KBM-7 (cell line): ENCODE measurements at places on chromosomes 12 and 14.

DNA sequence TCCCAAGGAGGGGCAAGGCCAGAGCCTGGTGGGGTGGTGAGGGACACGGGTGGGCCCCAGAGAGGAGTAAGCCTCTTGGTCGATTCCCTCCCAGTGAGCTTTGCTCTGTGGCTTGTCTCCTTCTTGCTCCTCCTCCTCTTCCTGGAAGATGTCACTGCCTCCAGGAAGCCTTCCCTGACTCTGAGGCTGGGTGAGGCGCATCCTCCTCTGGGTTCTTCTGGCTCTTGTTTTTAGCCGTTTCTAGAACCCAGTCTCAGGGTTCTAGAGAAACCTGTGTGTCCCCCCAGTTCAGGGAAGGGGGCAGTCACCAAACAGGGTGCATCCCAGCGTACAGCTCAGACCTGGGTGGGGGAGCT, 12.6 kb downstream of the KIF26A start:
- DNase-seq: no peak

DNA sequence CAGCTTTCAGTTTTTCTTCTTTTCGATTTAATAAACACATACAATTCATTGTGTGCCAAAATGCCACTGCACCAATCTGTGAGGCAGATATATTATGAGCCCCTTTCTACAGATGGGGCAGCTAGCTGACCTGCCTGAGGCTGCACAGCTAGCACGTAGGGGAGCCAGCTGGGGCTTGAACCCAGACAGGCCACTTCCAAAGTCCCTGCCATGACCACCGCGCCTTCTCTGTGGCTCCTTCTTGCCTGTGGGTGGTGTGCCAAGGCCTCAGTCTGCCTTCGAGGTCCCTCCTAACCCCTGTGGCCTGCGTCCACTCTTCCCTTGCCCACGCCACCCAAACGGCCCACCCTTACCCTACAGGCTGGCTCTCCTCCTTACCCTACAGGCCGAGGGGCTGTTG, 16.2 kb downstream of the FAM222A start:
- DNase-seq: no peak

- DNase-seq: peak; percentile 82
These were observed 7.3 kb downstream of the STAC3 start for GRCh38 chr12:57243521-57244311.

DNA sequence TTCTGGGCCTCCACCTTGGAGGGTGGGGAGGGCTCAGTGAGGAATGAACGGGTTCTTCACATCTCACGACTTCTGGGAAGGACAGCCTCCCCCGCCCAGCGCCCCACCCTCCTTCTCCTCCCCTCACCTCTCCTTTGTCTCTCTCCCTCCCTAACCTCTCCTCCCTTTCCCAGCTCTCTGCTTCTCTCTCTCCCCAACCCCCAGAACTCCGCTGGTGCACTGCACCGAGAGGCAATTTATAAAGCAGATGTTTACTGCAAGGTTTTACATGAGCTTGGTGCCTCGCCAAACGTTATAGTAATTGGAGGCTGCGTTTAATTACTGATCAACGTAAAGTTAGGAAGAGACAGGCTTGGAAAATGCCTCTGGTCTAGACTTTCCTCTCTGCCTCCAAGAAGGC, 42.9 kb upstream of the FAM222A start:
- no peak for DNase-seq

DNA sequence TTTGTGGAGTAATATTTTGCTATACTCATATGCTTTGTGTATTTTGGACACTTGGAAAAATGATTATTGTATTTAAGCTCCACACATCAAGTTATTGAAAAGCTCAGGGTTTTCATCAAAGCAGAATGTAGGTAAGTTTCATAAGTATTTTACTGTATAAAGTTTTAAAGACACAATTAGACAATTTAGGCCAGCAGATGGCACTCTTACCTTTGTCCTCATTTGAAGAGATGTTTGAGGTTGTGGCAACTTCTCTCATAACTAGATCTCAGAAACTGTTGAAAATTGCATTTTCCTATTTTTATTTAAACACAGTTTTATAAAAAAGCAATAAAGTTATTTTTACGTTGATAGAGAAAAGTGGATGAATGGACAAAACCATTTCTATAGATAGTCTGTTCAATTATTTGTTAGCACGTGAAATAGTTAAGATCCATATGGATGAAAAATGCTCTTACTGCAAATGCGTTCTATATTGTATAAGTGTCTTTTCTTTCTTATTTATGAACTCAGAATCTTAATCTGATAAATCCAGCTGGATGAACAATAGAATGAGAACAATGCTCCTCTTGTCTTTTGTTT, 300.0 kb downstream of the AEBP2 start:
- DNase-seq: peak; percentile 72

DNA sequence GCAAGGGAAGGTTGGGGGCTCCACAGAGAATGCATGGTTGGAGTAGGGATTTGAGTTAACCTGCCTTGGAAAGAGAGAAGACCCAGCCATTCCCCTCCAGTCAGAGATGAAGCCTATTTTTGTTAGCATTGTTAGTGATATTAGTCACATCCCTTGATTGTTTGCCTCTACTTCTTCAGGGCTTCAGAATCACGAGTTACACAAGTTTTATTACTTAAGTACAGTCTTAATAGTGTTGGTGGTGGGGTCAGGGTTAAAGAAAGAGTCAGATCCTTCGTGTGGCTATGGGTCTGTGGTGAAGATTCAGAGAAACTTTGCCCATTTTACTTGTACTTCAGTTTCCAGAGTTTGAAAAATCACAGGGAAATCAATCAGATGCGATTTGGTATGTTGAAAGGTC, 363.1 kb downstream of the LRIG3 start:
- no peak for DNase-seq

- no peak for DNase-seq
These were observed 210.9 kb downstream of the EXOC5 start for GRCh38 chr14:57057803-57058202.

DNA sequence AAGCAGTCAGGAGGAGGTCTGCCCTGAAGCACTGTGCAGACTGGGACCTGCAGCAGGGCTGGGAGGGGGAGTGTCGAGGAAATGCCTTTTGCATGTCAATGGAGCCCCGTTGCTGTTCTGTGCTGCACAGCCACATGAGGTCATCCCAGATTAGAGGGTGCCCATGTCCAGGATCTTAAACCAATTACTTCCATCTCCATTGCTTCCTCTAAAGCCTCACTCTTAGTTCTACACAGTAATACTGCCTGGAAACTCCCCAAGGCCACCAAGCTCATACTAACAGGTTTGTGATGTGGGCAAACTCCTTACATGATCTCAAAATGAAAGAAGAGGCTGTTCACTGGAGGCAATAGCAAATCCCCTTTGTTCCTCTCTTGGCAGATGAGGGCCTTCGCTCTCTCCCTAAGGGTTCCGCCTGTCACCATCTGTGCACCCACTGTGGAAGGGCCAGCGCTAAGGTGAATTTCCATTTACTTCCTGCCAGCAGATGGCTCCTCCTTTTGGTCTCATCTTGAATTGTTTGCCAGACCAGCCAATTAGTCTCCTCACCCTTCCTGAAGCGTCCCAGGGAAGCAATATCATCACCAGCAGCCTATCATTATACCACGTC, 35.4 kb upstream of the LTA4H start:
- DNase-seq: peak; percentile 35

- no peak for DNase-seq
These were observed 91.3 kb downstream of the PHETA1 start for GRCh38 chr12:111277570-111277969.

DNA sequence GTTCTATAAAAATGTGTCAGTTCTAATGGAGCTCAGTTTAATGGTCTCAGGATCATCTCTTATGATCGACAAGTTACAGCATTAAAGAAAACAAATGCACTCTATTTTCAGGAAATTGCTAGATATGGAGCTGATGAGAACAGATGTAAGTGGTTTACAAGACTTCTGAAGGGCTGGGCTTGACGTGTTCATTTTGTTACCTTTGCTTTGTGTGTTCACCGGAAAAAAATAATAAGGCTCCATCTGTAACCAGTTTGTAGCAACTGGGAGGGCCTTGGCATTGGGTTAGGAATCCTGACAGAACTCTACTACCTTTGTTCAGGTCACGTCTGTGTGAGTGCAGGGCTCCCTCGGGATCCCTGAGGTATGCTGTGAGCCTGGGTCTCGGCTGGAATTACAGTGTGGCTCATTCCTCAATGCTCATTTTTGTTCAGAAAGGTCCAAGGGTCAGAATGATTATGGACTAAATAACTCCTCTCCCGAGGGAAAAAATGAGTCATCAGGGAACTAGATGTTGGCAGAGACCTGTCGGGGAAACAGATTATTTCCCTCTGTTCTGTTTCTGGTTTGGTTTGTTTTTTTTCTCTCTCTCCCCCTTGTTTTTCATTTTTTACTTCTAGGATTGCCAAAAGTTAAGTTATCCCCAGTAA, 158.0 kb downstream of the SLC5A8 start:
- no peak for DNase-seq

DNA sequence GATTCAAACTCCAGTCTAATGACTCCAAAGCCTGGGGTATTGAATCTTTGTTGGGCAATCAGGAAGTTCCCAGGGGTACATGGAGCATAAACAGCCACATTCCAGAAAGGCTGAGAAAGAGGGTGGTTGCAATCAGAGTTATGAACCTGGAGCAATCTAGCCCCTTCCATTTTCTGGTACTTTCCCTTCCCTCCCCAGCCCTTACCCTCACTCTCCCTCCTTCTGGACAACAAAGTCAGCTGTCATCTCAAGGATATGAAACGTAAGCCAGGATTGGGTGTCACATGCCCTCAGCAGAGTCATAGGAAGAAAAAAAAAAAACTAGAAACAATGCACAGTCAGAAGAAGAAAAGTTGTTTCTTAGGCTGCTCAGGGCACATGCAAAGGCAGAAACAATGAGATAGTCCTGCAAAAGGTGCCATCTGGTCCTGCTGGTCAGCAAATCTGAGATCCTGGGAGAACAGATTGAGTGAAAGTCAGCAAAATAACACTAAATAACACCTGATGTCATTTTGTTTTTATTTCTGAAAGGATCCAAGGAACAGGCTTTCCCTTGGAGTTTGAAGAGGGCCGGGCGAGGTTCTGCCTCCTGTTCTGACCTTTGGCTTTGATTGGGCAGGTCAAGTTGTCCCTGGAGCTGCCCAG, 27.1 kb downstream of the TMEM229B start:
- DNase-seq: no peak

DNA sequence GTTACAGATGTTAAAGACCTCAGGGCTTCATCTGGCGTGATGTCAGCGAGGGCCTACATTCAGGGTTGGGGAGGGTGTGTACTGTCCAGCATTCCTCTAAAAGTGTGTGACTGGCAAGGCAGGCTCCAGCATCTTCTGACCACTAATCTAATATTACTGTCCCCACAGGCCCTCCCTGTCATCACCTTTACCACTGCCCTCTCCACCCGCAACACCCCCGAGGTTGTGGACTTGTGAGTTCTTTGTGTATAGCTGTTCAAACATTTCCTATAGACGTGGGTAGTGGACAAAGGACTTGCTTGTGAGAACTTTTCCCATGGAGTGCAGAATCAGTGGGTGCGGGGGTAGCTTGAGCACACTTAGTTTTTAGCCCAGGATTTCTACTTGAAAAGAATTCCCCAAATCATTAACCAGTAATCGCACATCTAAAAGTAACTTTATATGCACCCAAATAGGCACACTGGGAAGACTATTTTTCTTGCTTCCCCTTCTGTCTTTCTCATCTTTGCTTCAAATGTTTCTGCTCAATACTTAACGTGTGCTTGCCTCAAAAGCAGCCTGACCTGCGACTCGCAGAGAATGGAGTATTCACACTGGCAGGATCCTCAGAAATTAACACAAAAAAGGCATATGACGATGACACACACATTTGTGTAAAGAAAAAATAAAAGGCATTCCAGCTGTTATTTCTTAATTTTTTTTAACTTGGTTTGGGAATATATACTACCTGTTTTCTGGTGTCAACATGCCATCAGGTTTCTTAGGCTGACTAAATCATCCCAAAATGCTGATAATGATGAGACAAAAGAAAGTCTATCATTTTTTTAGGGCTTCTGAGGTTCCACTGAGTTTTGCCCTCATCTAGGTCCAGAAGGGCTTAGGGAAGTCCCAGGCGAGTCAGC, 158.4 kb upstream of the HIF1A start:
- no peak for DNase-seq

DNA sequence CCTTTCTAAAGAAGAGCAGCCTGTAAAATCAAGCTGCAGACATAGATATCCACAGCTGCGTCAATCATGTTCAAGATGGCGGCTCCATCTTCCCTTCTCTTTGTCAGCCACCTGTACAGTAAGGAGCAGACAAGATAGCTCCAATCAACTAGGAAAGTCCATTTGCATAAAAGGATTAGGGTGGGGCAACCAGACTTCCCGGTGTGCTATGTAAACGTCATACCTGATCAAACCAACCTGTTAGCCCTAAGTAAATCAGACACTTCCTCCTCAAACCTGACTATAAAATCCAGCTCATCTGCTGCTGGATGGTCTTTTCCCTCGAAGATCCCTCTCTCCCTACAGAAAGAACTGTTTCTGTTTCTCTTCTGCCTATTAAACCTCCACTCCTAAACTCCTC, 60.1 kb downstream of the BCAT1 start:
- DNase-seq: no peak

- DNase-seq: no peak
These were observed 29.1 kb upstream of the CDKL1 start for GRCh38 chr14:50425816-50426215.

GRCh38 chr12:113500782-113501311, 29.2 kb upstream of the LHX5 start:
- no peak for DNase-seq

DNA sequence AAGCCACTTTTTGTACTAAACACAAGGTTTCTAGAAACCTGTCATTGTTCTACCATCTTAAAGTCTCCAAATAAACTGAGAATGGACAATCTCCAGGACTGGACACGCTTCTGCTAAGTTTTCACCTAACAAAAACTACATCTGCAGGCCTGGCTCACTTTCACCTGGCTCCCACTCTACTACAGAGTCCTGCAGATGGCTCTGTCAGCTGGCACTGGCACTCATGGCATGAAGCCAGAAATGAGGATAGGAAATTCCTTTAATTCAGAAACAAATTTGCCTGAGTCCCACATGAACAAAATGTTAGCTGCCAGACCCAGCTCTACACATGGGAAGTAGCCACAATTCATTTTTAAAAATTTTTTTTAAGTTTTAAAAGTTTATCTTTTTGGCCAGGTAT, 42.1 kb downstream of the STXBP6 start:
- no peak for DNase-seq

DNA sequence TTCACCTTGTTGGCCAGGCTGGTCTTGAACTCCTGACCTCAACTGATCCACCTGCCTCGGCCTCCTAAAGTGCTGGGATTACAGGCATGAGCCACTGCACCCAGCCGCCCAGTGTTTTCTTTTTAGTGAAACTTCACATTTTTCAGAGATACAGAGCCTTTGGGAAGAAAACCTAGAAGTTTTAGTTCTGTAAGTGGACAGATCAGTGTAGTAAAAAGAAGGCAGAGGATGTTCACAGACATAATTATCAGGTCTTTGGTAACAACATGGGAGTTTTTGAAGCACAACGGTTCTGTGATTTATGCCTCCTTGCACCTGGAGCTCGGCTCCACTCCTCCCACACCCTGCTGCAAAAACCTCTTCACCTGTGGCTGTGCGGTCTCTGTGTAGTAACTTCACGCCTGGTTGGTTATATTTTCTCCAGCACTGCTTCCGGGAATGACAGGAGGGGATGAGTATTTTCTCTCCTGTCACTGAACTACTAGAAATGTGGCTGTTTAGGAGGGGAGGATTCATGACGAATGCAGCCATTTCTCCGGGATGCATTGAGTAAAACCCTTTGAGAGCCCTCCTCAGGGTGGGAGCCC, 67.0 kb downstream of the ARF6 start:
- DNase-seq: no peak
